ENCODE measurements at places on chromosomes 5 and 9. TPM values are rescaled to one million over a fixed set of nuclear protein-coding genes. Genes with fewer than 3 reads are reported as not detected.
A peak's percentile ranks its signal among the peaks of the same experiment; 100 is the strongest.

- DNase-seq = no peak
Measured at GRCh38 chr5:34587355-34588241, 68.5 kb upstream of the RAI14 start.

DMRT3 gene
- total RNA-seq = not detected

GRCh38 chr9:10843151-10843550, 230.3 kb upstream of the PTPRD start:
- no peak for DNase-seq

- DNase-seq = no peak
Measured at GRCh38 chr9:108783326-108783725, 72.5 kb downstream of the ACTL7B start.

IFNA2 gene
- total RNA-seq = not detected

PAPPA gene
- 0.44 TPM for total RNA-seq

SEMA5A gene
- 0.95 TPM for total RNA-seq

- peak; percentile 64 for DNase-seq
Measured at GRCh38 chr9:20987521-20987920, 43.9 kb downstream of the HACD4 start.

DNA sequence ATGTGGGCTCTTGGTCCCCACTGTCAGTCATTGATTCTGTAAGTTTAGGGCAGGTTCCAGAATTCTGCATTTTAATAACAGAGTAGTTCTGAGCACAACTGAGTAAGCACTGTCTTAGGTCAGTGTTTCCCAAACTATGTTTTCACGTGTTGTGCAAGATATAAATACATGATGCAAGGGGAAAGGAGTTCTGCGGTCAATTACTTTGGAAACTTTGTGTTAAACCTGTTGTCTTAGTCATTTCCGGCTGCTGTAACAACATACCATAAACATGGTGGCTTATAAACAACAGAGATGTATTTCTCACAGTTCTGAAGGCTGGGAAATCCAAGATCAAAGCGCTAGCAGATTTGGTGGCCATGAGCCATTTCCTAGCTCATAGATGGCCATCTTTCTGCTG, 69.8 kb downstream of the EQTN start:
- DNase-seq = no peak

GRCh38 chr9:95980262-95981125, 105.0 kb downstream of the ERCC6L2 start:
- no peak for DNase-seq

DNA sequence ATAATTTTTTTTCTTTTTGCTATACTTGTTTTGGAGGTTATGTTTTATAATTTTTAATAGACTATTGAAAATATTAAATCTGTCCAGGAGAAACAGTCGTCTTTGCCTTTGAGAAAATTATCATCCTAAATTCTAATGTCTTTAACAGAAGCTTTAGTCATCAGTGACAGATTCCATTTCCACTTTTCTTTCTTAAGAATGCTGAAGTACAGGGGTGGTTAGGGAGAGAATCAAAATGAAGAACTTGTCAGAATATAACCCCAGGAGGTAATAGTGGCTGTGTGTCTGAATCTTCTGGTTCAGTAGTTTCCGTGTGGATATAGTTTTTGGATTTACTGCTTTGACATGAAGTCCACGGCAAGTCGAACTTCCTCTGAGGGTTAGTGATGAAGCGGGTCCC, 111.8 kb downstream of the DAPK1 start:
- DNase-seq = no peak

GMCL2 gene
- 0.03 TPM for total RNA-seq

DNA sequence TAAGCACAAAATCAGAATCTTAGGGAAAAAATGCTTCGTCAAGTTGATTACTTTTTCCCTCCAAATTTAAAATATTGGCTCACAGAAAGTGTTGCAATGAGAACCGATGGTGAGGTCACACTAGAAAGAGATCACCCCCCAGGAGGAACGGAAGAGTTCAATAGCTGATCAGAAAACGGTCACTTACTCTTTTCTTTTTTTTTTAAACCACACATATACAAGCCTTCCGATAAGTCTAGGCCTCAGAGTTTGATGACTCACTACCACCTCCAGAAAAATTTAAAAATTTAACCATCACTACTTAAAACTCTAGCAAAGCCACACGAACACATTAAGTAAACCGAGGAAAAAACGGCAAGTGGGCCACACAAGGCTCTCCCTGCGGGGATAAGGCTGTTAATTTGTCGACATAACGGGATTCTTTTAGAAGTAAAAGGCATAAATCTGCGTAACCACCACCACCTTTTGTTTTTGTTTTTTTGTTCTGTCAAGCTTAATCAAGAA, 1.2 kb downstream of the SURF4 start:
- DNase-seq = no peak

DNA sequence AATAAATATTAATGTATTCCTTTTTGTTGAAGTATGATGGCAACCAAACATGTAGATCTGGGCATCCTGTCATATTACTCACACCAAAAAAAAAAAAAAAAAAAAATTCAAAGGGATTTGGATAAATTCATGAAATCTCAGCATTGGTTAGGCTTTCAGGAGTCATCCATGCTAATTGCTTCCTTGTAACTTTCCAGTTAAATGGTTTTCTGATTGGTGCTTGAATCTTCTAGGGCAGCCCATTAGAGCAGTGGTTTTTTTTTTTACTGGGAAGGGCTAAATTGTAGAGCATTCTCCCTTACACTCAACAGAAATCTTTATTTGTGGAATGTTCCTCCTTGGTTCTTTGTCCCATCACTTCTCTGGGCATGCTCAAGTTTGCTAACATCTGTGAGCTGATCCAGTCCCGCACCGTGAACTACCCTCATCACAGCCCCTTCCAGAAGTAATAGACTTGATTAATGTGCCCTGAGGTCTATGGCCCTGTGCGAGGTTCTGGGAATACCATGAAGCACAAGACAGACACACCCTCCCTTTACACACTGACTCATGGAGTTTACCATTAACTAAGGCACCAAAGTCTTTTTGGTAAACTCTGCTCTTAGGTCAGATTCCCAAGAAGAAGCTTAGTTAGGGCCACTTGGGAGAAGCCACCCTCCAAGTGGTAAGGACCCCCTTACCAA, 56.0 kb downstream of the RGS3 start:
- no peak for DNase-seq

PCA3 gene
- not detected for total RNA-seq

DNA sequence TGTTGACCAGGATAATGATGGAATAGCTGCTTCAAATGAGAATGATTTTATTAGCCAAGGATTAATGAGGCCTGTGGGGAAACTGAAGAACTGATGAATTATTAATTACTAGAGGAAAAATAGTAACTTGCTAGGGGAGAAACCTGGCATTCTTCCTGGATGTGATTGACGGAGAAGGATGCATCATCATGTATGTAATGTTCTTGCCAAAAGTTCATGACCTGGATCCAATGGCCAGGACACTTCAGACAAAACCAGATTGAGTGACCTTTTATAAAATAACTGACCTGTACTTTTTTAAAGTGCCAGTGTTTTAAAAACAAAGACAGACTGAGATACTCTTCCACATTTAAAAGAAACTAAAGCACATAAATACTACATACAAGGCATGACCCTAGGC, 23.7 kb downstream of the KIAA1191 start:
- no peak for DNase-seq

GRCh38 chr9:86749161-86749893, 198.0 kb downstream of the GAS1 start:
- DNase-seq = no peak

All from G401 (cell line).